NCI-H510A treated with DMSO at 0.1 percent for 48 hours (cell line): ENCODE measurements at places on chromosomes 11 and 22.

GRCh38 chr11:31246451-31247165 lies 122.9 kb downstream of the DCDC1 start:
- DNase-seq, result no peak

DNA sequence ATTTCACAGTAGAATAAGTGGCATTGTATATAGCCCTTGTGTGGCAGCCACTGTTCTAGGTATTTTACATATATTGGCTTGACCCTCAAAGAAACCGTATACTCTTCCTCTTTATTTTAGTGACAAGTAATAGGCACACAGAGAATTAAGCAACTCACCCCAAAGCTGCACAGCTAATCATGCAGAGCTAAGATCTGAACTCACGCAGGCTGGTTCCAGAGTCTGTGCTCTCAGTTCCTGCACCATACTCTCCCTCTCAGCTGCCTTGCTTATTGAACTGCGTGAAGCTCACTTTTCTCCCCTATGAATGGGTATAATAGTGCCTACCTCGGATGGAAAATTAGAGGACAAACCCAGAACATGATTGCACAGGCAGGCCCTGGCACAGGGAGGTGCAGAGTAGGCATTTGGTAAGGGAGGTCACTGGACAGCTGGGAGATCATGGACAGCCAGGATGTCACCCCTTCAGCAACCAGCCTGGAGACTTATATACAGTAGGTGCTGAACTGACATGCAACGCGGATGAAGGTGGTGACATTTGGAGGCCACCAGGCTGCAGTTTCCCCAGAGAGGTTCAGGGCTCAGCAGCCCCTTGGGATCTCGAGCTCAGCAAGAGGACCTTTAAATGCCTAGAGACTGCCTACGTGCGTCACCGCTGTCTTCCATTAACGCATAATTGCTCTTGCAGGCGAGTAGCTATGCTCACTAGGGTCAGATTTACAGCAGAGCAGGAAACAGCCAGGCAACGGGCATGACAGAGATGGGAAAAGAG lies 78.4 kb upstream of the TP53I11 start:
- no peak for DNase-seq

DNA sequence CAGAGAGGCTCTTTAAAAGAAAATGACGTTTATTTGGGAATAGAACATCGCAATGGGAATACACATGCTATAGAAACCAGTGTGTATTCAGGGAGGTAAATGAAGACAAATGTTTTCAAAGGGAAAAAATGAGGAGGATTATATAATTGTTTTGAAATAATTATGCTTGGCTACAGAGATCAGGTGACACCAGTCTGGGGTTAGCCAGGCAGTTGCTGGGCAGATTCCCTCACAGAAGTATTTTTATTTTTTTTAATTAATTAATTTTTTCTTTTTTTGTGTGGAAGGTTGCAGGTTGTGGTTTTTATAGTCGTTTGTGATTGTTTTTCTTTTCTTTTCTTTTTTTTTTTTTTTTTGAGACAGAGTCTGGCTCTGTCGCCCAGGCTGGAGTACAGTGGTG lies 5.6 kb upstream of the STARD10 start:
- no peak for DNase-seq

GRCh38 chr11:87477321-87477720 lies 439.6 kb downstream of the TMEM135 start:
- no peak for DNase-seq

DNA sequence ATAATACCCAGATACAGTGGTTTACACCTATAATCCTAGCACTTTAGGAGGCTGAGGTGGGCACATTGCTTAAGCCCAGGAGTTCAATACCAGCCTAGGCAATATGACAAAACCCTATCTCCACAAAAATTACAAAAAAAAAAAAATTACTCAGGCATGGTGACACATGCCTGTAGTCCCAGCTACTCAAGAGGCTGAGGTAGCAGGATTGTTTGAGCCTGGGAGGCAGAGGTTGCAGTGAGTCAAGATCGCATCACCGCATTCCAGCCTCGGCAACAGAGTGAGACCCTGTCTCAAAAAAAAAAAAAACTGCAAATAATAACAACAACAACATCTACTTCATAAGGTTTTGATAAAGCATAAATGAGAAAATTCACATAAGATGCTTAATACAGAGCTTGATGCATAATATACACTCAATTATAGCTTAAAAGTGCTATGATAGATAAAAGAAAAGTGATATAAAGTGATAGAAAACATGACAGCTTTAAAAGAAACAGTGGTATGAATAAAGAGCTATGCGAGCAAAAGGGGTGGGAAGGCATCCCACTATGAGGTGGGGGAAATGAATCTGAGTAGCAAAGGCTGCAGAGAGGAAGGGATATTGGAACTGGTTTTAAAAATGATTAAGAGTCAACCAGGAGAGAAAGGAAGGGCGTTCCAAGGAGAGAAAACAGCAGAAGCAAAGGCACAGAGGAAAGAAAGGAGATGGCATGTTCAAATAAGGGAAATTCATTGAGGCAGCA lies 197.6 kb downstream of the KIF18A start:
- no peak for DNase-seq

- DNase-seq, result peak; percentile 65
Measured at GRCh38 chr11:119100994-119101758, 477 bp downstream of the DPAGT1 start.

DNA sequence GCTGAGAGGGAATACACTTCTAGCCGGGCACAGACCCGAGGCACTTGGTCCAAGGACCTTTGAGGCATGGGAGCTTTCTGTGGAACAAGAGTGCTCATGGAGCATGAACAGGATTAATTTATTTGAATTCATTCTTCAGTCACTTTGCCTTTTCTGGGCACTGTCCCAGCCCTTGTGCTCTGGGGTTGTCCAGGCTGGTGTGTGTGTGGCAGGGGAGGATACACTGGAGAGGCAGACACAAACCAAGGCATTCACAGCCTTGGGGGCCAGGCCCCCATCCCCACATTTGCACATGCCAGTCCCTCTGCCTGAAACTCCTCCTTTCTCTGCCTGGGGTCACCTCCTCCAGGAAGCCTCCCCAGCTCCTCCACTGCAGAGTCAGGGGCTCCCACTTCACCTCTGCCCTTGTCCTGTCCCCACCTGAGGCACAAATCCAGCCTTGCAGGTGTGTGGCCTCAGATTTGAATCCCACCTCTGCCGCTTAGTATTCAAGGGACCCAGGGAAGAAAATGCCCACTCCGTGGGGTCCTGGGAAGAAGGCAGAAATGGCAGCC lies 55.5 kb downstream of the MYO7A start:
- no peak for DNase-seq

- DNase-seq, result peak; percentile 22
Measured at GRCh38 chr11:30346068-30346688, 23.3 kb downstream of the ARL14EP start.

- DNase-seq, result no peak
Measured at GRCh38 chr22:43824724-43825420, 12.8 kb upstream of the EFCAB6 start.

GRCh38 chr11:866481-866880 lies 23.8 kb downstream of the TSPAN4 start:
- no peak for DNase-seq

DNA sequence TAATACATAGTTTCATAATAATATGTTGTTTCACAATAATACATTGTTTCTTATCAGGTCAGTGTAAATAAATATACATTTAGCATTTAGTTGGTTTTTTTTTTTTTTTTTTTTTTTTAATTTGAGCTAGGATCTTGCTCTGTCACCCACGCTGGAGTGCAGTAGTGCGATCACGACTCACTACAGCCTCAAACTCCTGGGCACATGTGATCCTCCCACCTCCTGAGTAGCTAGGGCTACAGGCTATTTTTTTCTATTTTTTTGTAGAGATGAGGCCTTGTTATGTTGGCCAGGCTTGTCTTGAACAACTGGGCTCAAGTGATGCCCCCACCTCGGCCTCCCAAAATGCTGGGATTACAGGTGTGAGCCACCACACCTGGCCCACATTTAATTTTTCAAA lies 43.5 kb downstream of the MIAT start:
- no peak for DNase-seq

- peak; percentile 36 for DNase-seq
Measured at GRCh38 chr11:115803073-115803740, 299.0 kb upstream of the CADM1 start.

- DNase-seq, result no peak
Measured at GRCh38 chr11:9187616-9188015, 77.5 kb downstream of the DENND5A start.

GRCh38 chr11:112670806-112671570 lies 290.2 kb upstream of the NCAM1 start:
- no peak for DNase-seq

- DNase-seq, result no peak
Measured at GRCh38 chr11:2592559-2593392, 107.0 kb downstream of the KCNQ1OT1 start.

GRCh38 chr11:64880240-64881001 lies 2.0 kb upstream of the EHD1 start:
- DNase-seq, result no peak

DNA sequence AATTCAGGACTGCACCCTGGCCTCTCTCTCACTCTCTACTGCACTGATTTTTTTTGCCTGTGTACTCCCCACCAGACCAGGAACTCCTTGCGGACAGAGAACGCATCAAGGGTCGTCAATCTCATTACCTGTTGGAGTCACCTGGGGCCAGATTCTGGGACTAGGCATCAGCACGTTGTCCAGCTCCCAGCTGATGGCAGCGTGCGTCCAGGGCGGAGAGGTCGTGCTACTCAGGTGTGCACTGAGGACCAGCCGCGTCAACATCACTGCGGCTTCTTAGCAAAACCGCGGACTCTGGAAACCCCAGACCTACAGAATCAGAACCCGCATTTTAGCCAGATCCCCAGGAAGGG lies 13.1 kb downstream of the KCNJ5 start:
- DNase-seq, result no peak

GRCh38 chr22:46042786-46043185 lies 65.8 kb upstream of the WNT7B start:
- DNase-seq, result no peak

- no peak for DNase-seq
Measured at GRCh38 chr11:122028545-122028944, 87.5 kb downstream of the BLID start.

- no peak for DNase-seq
Measured at GRCh38 chr22:40703736-40704135, 24.5 kb downstream of the MCHR1 start.

DNA sequence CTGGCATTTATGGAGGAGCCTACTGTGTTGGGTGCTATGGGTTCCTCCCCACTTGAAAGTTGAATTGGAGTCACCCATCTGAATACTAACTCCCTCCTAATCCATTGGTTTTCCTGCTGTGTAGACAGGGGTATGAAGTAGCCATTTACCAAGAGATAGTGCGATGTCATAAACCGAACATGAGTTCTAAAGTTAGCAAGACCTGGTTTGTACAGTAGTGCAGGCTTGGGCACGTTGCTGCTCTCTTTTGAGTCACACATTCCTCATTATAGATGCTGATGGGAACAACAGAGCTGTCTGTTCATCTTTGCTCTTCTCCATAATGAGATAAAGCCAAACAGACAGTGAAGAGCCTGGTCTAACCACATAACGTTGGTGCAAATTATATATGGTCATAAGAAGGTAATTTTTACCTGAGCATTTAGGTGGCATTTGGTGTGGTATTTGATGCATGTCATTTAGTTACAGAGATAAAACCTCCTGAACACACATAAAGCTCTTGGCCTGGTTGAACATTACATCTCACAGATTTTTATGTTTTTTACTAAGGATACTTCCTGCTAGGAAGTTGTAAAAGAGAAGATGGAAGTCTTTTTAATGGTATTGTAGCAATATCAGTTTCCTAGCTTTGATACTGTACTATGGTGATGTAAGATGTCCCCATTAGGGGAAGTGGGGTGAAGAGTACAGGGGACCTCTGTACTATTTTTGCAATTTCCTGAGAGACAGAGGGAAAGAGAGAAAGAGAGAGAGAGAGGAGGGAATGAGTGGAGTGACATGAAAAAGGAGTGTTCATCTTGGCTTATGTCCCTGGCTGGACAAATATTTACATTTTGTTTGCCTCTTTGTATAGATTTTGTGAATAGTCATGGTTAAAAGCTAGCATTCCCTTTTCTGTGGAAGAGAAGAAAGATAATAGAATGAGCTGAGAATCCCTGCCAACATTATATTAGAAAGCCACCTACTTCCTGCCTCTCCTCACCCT lies 27.9 kb downstream of the GRAP2 start:
- DNase-seq, result no peak

- peak; percentile 29 for DNase-seq
Measured at GRCh38 chr22:43377896-43378704, 33.7 kb upstream of the MPPED1 start.
